ENCODE measurements at places on chromosomes 1 and 21. TPM values are rescaled to one million over a fixed set of nuclear protein-coding genes. Genes with fewer than 3 reads are reported as not detected.

- no peak for DNase-seq
Observed at GRCh38 chr1:201634261-201634660, 95.3 kb downstream of the NAV1 start.

GRCh38 chr1:199123615-199124014 is 484.8 kb downstream of the PTPRC start:
- DNase-seq, result no peak

The BRWD1 gene
- 52.4 TPM for polyA plus RNA-seq

- no peak for DNase-seq
Observed at GRCh38 chr1:66637146-66637545, 103.2 kb downstream of the SGIP1 start.

The HSPG2 gene
- 160 TPM for polyA plus RNA-seq

DNA sequence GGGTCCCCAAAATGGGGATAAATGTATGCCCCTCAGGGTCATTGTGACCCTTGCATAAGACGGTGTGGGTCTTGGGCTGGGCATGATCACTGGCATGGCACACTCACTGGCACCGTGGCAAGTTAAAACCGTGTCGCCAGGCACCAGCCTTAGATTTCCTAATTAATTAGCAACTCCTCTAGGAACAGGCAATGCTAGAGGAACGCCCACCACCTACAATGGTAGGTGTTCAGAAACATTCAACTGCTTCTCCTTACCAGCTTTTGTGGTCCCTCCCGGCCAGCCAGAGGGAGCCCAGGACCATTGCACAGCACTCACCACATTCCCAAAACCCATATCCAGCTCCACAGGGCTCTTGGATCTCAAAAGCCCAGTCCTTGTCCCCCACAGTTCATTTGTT is 36.4 kb downstream of the EPHA2 start:
- no peak for DNase-seq

GRCh38 chr1:190619724-190620123 is 142.1 kb upstream of the BRINP3 start:
- no peak for DNase-seq

- DNase-seq, result peak; percentile 67
Observed at GRCh38 chr1:183234660-183235476, 48.8 kb downstream of the LAMC2 start.

The SNAP47 gene
- 47.7 TPM for polyA plus RNA-seq

DNA sequence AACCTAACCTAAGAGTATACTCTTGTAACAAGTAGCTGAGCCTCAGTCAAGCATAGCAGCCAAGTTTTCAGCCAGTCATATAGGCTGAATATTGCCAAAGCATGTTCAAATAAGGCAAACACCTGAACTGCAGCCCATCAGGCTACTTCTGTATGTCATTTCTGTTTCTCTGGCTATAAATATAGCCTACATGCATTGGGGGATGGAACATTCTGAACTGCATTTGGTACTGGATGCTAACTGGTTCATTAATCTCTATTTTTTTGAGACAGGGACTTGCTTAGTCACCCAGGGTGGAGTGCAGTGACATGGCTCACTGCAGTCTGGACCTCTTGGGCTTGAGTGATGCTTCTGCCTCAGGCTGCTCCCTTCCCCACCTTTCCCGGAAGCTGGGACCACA is 37.3 kb downstream of the MAST2 start:
- DNase-seq, result no peak

DNA sequence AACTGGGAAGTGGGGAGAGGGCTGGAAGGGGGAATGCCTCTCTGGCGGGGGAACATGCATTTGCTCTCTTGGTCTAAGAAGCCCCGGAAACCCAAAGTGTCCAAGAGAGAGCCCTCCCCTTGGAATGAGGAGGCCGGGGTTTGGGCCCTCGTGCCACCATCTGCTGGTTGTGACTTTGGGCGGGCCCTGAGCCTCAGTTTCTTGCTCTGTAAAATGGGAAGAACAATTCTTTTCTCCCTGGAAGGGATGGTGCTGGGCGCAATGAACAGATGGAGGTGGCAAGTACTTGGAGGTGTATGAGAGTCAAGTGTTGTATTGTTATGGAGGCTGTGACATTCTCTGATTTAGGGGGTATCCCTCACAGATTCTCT is 69.9 kb upstream of the TARDBP start:
- DNase-seq, result no peak

The RIPK4 gene
- 18.8 TPM for polyA plus RNA-seq

DNA sequence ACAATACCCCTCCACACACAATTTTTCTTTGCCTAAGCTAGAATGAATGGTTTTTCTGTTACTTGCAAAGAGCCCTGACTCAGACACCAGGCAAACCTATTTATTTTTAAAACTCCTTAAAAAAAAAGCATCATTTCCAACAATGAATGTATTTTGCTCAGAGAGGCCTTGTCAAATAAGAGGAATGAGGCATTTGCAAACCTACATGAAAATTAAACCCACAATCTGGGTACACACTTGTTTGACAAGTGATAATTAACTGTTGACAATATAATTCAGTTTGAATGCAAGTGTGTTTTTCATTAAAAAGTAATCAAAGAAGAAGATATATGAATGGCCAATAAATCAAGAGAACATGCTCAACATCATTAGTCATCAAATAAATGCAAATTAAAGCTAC is 339.5 kb downstream of the PTPRU start:
- no peak for DNase-seq

The NOS1AP gene
- polyA plus RNA-seq, result 8.8 TPM

DNA sequence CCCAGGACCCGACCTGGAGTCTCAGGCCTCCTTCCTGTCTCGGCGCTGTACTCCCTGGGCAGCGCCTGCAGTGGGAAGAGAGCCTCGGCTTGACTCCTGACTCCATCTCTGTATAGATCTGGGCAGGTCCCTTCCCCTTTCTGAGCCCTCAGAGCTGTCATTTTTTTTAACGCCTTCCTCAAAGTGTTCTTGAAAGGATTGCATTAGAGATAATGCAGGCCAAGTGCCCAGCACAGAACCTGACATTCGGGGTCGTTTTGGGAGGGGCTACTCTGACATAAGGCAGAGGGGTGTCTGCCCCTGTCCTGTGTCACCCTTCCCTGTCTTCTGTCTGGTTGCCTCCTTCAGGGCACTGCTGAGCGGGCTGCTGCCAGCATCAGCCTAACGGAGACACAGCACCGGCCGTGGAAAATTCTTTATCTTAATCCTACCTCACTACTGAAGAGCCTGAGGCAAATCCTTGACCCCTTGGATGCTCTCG is 271.6 kb downstream of the TRABD2B start:
- DNase-seq, result no peak

GRCh38 chr1:3518256-3518655 is 63.8 kb downstream of the ARHGEF16 start:
- no peak for DNase-seq

DNA sequence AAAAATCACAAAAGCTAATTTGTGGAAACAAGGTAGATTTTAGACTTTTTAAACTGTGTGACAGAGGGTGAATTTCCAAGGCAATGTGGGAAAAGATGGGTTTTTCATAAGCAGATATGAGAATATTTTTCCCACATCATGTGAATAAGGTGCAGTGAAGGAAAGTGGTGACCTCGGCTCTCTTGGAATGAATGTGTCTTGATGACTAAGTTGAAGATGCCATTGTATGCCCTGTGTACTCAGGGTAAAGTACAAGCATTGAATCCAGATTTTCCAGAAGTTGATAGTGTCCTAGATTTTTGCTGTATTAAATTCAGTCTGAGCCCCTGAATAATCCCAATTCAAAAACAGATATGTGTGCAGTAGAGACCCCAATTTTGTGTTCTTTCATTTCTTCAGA is 442.6 kb upstream of the ADGRL2 start:
- no peak for DNase-seq

The HSPA6 gene
- 0.49 TPM for polyA plus RNA-seq

The FNDC10 gene
- 1.5 TPM for polyA plus RNA-seq

DNA sequence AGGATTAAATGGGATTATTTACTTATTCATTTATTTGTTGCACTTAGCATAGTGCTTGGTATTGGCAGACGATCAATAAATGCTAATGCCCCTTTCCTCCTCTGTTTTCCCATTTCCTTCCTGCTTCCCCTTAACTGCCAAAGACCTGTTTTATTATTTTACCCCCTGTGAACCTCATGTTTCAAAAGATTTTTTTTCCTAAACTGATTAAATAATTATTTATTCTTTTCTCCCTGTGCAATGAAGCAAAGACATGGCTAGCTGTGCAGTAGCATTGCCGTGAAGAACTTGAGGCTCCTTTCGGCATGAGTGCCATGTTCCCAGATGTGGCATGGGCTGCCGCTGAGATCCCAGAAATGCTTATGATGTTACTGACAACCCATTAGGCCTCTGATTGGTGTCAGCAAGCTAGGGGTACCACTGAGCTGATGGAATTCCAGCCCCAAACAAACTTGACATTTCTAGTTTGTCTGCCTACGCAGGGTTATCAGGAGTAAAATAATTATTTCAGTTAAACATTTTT is 266.4 kb upstream of the TMEM51 start:
- no peak for DNase-seq

GRCh38 chr1:153888533-153888932 is 34.2 kb downstream of the GATAD2B start:
- DNase-seq, result no peak

The ATP6V1G3 gene
- polyA plus RNA-seq, result 5.0 TPM

DNA sequence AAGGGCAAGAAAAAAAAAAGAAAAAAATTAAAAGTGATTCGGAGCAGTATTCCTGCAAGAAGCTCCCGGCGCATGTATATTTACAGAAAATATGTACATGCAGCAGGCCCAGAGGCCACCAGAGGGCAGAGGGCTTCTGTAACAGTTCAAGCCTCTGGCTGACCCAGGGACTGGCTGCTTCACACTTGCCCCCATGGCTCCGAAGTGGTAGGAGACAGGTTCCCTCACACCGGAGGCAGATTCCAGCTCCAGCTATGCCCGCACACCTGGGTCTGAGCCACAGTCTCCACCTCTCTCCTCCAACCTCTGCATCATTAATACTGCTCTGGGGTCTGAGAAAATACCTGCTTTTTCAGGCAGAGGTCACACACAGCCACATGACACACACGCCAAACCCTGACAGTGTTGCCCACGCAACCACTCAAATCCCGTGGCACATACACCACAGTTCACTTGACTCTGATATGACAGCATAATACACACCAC is 2.2 kb upstream of the ARHGAP30 start:
- DNase-seq, result no peak

Measured in right renal pelvis (tissue), 4 donors.